ENCODE measurements at places on chromosomes 2 and 18.

DNA sequence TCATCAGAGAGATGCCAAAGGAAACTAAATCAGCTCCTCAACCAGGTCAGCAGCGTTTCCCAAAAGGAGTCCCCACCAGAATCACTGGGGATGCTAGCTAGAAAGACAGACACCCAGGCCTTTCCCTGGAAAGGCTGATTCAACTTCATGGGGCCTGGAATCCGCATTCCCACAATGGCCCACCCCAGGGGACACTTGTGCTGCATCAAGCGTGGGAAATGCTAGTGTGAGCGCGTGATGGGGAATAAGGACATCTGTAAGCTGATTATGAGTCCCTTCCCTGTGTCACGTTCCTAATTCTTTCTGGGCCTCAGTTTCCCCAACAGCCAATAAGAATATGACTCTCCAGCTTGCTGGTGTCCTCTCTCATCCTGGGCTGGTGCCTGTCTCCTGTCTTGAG, 2.2 kb upstream of the WNT10A start:
- no peak for DNase-seq

DNA sequence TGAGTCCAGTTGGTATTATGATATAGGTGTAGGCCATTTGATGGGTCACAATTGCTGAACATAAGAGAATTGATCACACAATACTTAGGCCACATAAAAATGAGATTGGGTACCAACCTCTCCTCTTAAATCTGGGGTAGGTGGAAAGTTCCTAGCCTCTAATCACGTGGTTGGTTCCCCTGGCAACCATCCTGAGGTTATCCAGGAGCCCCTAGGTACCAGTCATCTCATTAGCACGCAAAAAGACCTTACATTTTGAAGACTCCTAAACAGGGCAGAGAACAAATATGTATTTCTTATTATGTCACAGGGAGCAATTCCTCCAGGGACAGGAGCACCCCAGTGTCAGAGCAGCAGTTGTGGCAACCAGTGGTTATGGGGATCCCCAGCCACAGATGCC, 12.7 kb upstream of the SELENOI start:
- peak; percentile 5 for DNase-seq

GRCh38 chr2:150471813-150472510, 15.5 kb downstream of the RND3 start:
- DNase-seq: no peak

DNA sequence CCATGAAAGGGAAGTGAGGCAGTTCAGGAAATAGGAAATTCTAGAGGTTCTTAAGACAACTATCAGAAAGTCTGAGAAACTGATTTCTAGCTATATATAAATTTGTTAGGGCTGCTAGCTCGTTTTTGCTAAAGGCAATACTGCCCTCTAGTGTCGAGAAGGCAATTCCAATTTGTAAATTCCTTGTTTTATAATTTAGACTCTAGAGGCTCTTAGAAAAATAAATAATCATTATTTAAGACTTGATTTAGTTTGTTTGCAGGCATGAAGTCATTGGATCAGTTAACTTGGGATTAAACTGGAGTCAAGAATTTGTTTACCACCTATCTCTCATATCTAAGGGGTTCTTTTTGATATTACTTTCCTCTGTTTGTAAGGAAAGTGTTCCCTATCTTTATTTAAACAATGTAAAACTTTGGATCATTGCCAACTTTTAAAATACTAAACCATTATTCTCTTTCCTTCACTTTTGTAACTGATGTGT, 66.2 kb downstream of the ACVR2A start:
- peak; percentile 55 for DNase-seq

GRCh38 chr2:144707736-144708326, 187.9 kb upstream of the ZEB2 start:
- no peak for DNase-seq

- DNase-seq: no peak
Observed at GRCh38 chr2:223932816-223933800, 12.0 kb downstream of the WDFY1 start.

DNA sequence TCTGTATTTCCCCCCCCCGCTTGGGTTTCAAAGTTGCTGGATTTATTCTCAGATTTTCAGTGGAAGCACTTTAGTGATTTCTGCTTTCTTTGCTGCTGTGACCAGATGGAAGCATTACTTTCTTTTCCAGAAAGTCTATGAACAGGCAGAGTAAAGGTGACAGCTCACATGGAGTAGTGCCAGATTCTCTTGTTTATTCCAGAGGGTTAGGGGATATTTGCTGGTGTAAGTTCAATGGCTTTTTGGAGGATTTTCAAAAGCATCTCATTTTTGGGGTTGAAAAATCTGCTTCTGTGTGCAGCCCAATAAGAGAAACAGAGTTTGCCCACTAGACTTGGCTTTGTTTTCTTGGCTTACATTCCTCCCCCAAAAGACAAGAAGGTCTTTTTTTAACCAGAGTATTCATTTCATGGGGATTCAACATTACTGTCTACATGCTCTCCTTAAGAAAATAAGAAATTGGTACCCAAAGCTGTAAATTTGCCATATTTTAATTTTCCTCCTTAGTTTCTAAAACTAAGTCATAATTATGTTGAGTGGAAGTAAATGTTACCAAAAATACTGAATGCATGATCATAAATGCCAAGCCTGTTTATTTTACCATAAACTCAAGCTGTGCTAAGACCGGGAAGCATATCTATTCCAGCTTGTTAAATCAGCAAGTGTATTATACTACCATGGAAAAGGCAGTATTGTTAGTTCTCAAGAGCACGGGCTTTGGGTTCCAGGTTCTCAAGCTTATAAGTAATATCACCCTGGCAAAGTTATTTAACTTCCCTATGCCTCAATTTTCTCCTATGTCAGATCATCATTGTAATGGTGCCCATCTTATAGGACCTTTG, 557.2 kb downstream of the CPS1 start:
- no peak for DNase-seq

- DNase-seq: no peak
Observed at GRCh38 chr2:44983836-44984604, 25.2 kb downstream of the SIX2 start.

GRCh38 chr2:201890453-201890852, 84.1 kb downstream of the CDK15 start:
- DNase-seq: no peak

- no peak for DNase-seq
Observed at GRCh38 chr2:68279691-68280090, 27.4 kb upstream of the PPP3R1 start.

DNA sequence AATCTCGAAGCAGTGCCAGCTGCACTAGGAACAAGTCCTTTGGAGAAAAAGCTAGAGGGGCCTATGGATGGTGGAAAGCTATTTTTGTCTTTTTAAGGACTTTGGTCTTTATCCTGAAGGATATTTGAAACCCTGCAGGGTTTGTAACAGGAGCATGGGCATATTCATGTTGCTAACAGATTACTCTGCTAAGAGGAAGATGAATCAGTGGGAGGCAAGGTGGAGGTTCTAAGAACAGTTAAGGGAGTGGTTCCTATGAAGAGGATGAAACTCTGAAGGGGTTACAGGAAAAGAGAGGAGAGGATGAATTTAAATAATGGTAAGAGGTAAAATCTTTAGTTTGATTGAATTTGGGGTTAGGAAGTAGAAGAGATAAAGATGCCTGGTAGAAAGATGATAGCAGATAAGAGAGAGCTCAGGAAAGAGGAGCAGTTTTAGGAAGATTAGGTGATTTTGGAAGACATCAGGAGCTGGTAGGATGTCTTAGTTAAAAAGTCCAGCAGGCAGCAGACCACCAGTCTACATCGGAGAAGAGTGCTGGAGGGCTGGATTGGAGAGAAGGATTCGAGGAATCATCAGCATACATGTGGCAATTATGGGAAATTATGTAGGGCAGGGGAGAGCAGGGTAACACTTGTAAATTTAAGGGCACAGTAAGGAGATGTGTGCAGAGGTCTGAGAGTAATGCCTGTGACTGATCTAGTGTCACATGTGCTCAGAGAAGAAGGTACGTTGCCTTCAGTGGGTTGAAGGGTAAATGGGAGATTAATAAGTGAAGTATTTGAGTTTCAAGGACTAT, 39.3 kb upstream of the C1GALT1C1L start:
- DNase-seq: no peak

Data from NCI-H748 treated with DMSO at 0.1 percent for 48 hours (cell line).